ENCODE measurements at places on chromosomes 11 and 22.
A peak's percentile ranks its signal among the peaks of the same experiment; 100 is the strongest.

GRCh38 chr11:47461876-47462275 lies 12.9 kb upstream of the RAPSN start:
- DNase-seq = no peak

GRCh38 chr22:17754233-17754925 lies 19.9 kb downstream of the BID start:
- peak; percentile 36 for DNase-seq

DNA sequence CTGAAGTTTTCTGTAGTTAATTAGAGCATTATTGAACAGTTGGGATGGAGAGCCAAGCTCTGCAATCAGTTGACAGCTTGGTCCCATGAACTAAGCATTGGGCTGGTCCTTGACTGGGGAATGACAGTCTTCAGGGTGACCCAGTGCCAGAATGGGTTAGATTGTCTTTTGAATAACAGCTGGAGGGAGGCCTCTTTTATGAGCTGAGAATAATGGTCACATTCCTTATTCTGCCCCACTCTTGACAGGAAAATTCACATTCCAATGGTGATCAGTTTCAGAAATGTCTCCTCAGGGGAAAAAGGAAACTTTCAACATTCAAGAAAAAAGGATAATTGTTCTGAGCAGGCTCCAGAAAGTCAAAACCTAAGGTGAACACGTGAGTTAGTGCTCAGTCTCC lies 113.9 kb downstream of the KIRREL3 start:
- no peak for DNase-seq

GRCh38 chr11:125952973-125953372 lies 7.1 kb downstream of the VSIG10L2 start:
- no peak for DNase-seq

DNA sequence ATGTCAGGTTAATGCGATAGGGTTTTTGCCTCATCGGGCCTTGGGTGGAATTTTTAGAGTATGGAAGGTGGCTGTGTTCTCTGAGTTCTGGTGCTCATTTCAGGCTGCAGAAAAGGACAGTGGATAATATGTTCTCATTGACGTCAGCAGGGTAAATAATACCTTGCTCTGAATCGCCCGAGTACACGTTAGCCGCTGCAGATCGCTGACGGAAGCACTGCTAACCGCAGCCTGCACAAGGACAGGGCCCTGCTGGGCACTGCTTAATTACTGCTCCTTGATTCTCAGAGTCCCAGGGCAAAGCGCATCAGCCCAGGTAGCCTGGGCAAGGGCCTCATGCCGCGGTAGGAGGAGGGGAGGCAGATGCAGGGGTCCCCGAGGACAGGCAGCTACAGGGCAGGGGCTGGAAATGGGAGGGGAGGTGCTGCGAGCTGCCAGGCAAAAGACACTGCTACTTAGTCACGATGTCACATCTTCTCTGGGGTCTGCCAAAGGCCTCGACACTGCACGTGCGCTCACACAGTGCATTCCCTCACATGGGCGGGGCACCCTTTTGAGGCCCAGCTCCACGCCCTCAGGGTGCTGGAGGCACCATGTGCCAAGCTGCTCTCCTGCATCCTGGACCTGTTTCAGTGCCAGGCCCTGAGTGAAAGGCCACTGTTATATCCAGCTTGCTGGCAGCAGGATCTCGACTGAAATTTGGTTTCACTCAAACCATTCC lies 35.2 kb downstream of the PPP2R1B start:
- no peak for DNase-seq

GRCh38 chr11:119706029-119706428 lies 23.0 kb downstream of the NECTIN1 start:
- no peak for DNase-seq

GRCh38 chr22:40666151-40666848 lies 13.0 kb upstream of the MCHR1 start:
- no peak for DNase-seq

- no peak for DNase-seq
These were observed 110.3 kb upstream of the PITPNB start for GRCh38 chr22:28029201-28029948.

- no peak for DNase-seq
These were observed 965 bp downstream of the OR9Q1 start for GRCh38 chr11:58024601-58025091.

DNA sequence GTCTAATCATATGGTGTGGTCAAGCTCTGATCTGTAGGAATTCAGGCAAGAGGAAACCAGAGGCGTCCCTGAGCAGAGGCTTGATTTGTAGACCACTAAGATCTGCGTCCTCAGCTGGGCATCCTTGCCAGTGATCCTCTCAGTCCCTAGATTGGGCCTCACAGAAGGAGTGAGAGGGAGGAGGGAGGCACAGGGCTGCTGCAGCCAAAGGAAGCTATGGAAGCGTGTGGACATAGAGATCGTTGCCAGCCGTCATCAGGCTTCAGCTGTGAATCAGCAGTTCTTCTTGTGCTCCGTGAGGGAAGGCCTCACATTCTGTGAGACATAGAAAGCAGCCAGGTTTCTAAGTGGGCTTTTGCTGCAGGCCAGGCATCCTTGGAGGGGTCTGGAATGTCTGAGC lies 254.6 kb upstream of the KIRREL3 start:
- no peak for DNase-seq

DNA sequence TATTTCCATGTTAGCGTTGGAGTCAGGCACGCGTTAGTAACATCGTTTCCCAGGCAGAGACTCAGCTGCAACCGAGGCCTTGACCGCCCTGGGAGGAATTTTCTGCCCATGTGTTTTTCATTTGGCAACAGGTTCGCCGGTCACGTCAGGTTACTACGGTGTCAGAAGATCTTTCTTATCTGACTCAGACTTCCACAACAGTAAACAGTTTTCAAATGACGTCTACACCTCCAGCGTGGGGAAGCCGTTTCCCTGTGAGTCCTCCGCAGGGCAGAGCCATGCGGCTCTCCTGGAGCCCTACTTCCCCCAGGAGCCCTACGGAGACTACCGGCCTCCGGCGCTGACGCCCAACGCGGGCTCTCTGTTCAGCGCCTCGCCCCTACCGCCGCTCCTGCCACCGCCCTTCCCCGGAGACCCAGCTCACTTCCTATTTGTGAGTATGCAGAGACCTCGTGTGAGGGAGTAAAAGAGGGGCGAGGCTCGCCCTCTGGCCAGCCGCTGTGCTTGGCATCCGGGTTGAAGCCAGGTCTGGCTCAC lies 14.3 kb upstream of the POU2AF3 start:
- no peak for DNase-seq

- no peak for DNase-seq
These were observed 31.3 kb upstream of the TXNRD2 start for GRCh38 chr22:19972652-19973550.

- DNase-seq = no peak
These were observed 3.2 kb upstream of the RTN4R start for GRCh38 chr22:20271114-20271994.

Measured in CD4-positive, alpha-beta T cell treated with Interleukin-21 for 1 hour (primary cell).